PC-3 (cell line): ENCODE measurements at places on chromosomes 16 and 17.

DNA sequence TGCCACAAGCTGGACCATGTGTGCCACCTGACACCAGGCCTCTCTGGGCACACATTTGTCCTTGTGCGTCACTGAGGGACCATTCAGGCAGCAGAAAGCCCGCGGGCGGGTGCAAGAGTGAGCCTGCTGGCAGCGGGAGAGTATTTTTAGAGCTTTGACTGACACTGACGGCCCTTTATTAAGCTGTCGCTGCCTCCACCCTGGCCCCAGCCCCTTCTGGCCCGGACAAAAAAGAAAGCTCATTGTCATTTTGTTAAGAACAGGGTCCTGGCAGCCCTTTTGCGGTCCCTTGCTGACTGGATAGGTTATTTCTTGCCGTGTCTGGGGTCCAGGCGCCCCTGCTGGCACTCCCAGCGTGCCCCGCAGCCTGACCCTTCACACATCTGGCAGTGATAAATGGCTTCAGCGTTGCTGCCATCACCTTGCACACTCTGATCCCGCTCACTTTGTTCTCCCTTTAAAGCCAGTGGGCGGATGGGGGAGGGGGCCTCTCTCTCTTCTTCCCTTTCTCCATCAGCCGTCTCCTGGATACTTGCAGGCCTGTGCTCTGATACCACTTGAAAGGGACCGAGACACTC is 78.4 kb upstream of the NKD1 start:
- H3K27ac ChIP-seq, result no peak overlapping the region
- no peak overlapping the region for H3K4me3 ChIP-seq
- peaks cover 7% of the 10 kb centered on the region for H3K27me3 ChIP-seq
- DNase-seq, result no peak
- H3K4me1 ChIP-seq, result no peaks in the 10 kb centered on the region

- no peak for DNase-seq
- no peaks in the 10 kb centered on the region for H3K36me3 ChIP-seq
- no peaks in the 10 kb centered on the region for H3K4me1 ChIP-seq
Observed at GRCh38 chr17:33506889-33507650, 214.0 kb upstream of the ASIC2 start.

DNA sequence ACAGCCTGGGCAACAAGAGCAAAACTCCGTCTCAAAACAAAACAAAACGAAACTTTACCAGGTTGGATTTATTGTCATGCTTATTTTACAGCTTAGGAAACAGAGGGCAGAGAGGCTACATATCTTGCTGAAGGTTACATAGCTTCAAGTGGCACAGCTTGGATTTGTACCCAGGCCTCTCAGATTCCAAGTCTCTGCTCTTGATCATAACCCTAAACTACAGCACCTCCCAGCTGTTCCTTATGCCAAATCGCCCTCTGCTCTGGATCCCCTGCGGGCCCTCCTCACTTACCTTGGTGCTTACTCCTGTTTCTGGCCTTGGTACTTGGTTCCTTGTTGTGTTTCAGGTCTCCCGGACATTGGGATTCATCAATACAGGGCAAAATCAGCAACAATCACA is 11.7 kb upstream of the CUEDC1 start:
- no peaks in the 10 kb centered on the region for H3K36me3 ChIP-seq
- H3K4me1 ChIP-seq, result no peaks in the 10 kb centered on the region
- no peak for DNase-seq
- H3K4me3 ChIP-seq, result no peak overlapping the region

GRCh38 chr16:49855822-49856671 is at the start of gene ZNF423:
Gene ZNF423, minus strand, starts transcription at chr16:49856112. Its CDS starts 338 bp downstream, at chr16:49855774.
- peak within 1 kb of the TSS; percentile 63 for H3K4me3 ChIP-seq
- H3K4me1 ChIP-seq, result no peaks in the 10 kb centered on the region
- peaks cover 69% of the 10 kb centered on the region for H3K27me3 ChIP-seq
- DNase-seq, result no peak

DNA sequence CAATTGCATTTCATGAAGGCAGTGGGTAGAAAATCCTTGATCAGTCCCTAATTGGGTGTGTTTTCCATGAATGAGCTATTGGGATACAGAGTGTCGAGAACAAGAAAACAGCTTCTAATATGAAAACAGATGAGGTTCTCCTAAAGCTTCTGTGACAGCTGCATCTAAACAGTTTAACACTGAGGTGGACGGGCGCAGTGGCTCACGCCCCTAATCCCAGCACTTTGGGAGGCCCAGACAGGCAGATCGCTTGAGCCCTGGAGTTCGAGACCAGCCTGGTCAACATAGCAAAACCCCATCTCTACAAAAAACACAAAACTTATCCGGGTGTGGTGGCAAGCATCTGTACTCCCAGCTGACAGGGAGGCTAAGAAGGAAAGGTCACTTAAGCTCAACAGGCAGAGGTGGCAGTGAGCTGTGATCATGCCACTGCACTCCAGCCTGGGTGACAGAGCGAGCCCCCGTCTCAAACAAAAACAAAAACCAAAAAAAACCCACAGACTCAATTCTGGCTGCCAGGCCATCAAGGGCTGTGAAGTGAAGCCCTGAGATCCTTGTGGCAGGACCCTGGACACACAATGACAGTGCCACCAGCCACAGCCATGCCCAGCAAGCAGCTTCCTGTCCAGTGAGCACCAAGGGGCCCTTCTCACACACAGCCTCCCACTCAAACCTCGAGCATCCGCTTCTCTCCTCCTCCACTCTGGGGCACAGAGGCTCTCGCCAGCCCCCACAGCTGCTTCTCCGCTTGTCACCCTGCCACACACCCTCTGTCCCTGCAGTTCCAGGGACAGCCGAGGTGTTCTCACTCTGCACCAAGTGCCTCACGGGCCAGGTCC is 44.0 kb downstream of the ANKRD11 start:
- no peak overlapping the region for H3K27ac ChIP-seq
- peaks cover 31% of the 10 kb centered on the region for H3K4me1 ChIP-seq
- H3K4me3 ChIP-seq, result no peak overlapping the region
- DNase-seq, result no peak
- no peaks in the 10 kb centered on the region; the same call in 1 of the 2 replicates for H3K36me3 ChIP-seq
- H3K27me3 ChIP-seq, result no peaks in the 10 kb centered on the region

GRCh38 chr17:29190039-29190438 is 9.8 kb upstream of the MYO18A start:
- H3K4me1 ChIP-seq, result no peaks in the 10 kb centered on the region
- H3K4me3 ChIP-seq, result no peak overlapping the region
- no peak for DNase-seq
- H3K36me3 ChIP-seq, result no peaks in the 10 kb centered on the region

DNA sequence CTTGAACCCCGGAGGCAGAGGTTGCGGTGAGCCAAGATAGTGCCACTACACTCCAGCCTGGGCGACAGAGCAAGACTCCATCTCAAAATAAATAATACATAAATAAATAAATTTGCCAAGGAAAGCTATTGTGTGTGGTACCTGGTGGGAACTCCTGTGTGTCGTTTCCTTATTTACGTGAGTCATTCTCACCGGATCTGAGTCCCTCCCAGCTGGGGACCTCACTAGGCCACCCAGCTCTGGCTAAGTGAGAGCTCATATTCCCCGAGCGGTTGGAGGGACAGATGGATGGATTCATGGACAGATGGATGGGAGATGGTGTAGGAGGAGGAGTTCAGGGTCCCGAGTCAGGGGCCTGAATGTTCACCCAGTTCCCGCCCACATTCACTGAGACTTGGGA is 22.9 kb upstream of the C1QL1 start:
- no peak overlapping the region for H3K27ac ChIP-seq
- H3K36me3 ChIP-seq, result no peaks in the 10 kb centered on the region
- H3K27me3 ChIP-seq, result no peaks in the 10 kb centered on the region
- peak; percentile 65 for DNase-seq

DNA sequence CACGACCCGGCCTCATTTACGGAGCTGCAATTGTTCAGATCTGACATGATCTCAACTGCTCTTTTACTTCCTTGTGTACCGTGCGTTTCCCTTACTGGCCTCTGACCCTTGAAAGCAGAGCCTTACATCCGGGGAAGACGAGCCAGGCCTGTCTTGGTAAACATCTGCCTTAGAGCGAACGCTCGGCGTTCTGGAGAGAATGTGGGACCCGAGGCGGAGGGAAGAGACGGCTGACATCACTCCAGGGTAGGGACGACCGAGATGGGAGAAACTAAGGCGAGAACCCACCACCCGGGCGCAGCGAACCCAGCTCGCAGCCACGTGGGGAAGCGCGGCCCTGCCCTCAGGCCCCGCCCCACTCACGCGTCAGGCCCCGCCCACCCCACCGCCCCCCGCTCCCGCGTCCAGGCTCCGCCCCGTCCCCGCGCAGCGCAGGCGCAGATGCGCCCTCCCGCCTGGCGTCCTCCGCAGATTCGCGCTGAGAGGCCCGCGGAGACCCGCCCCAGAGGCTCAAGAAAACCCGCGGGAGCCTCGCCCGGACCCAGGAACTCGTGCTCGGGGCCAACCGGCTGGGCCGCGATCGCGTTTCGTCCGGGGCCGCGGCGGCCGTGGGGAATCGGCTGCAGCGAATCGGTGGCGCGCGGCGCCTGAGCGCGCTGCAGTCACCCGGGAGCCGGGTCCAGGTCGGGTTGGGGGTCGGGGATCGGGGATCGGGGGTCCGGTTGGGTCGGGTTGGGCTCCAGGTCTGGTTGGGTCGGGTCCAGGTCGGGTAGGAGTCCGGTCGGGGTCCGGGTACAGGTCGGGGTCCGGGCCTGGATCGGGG is at the start of gene TELO2:
TSS of gene TELO2 (plus strand) at position 438 of the 823 bp plus-strand sequence. CDS start 922 bp downstream, outside the sequence.
- no peaks in the 10 kb centered on the region for H3K27me3 ChIP-seq
- H3K4me1 ChIP-seq, result peaks cover 13% of the 10 kb centered on the region
- 0 out of 2 replicates have a peak, but pooled peaks cover 3% of the 10 kb centered on the region for H3K36me3 ChIP-seq
- DNase-seq, result peak; percentile 70
- peak within 1 kb of the TSS; percentile 83 for H3K4me3 ChIP-seq

DNA sequence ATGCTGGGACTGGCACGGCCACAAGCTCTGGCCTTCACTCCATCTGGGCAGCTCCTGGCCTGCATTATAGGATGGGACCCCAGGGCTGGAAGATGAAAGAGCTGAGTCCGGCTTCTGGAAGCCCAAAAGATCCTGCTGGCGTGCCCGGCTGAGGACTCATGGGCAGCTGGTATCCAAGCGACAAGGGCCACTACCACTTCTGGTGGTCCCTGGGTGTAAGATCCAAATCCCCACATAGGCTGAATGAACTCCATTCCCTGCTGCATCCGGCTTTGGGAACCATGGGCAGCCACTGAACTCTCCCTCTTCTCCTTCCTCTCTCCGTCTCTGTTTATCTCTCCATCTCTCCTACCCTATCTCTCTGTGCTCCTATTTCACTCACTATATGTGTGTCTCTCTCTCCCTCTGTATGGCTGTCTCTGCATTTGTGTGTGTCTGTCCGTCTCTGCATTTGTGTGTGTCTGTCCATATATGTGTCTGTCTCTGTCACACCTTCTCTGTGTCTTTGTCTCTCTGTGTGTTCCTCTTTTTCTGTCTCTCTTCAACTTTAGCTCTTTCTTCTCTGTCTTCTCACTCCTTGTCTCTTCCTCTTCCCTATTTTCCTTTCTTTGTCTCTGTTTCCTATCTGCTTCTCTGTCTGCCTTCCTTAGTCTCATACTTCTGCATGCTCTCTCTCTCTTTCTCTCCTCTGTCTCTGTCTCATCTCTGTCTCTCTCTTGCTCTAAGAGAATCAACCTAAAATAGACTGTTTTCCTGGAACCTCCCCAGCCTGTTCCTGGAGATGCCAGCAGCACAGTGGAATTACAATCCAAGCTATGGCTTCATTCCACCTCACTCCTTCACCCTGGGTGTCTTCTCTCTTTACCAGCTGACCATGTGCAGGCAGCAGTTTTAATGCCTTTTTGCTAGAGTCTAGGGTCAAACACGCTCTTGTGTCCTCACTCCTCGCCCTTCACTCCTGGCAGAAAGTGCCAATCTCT is 60.4 kb upstream of the IRX6 start:
- no peak overlapping the region for H3K4me3 ChIP-seq
- no peaks in the 10 kb centered on the region for H3K27me3 ChIP-seq
- no peaks in the 10 kb centered on the region for H3K4me1 ChIP-seq
- H3K27ac ChIP-seq, result no peak overlapping the region

DNA sequence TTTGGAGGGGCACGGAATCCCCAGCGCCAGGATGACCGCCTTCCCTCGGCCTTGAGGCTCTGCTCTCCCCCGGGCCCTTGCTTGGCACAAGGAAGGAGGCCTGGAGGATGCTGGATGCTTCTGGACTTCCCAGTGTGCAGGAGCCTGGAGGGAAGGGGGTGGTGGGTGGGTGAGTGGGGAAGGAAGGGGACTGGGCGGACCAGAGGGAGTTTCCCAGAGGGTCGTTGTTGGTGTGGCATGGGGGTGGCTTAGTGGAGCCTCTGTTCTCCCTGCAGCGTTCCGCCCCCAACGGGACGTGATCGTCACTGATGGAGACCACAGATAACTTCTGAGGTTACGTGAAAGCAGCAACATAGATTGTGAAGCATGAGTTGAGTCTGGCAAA is 140.0 kb downstream of the IRF8 start:
- peaks cover 49% of the 10 kb centered on the region for H3K27me3 ChIP-seq
- no peaks in the 10 kb centered on the region for H3K36me3 ChIP-seq
- DNase-seq, result no peak
- H3K4me1 ChIP-seq, result no peaks in the 10 kb centered on the region

DNA sequence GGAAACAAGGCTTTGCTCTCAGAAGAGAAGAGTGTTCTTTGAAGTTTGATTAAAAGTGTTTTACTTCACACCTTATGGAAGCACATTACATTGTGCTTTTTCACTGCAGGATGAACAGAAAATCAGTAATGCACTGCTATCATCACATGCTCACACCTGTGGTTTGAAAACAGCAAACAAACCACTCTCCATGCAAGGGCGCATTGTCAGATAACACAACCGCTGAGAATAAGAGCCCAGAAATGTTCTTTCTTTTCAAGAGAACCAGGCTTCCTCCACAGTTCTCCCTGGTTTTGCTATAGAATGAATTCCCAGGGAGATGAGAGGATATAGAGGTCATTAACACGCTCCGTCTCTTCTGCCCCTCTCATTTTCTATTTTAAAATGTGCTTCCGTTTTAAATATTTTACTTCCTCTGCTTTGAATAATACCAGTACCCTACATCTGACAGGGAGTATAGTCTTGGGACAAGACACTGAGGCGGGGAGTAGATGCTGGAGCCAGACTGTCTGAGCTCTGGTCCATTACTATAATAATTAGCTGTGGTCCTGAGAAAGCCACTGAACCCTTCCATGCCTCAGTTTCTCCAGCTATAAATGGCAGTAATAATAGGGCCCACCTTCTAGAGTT is 71.6 kb downstream of the CDK5R1 start:
- no peak overlapping the region for H3K27ac ChIP-seq
- no peaks in the 10 kb centered on the region for H3K4me1 ChIP-seq
- DNase-seq, result no peak
- H3K27me3 ChIP-seq, result no peaks in the 10 kb centered on the region
- H3K4me3 ChIP-seq, result no peak overlapping the region

DNA sequence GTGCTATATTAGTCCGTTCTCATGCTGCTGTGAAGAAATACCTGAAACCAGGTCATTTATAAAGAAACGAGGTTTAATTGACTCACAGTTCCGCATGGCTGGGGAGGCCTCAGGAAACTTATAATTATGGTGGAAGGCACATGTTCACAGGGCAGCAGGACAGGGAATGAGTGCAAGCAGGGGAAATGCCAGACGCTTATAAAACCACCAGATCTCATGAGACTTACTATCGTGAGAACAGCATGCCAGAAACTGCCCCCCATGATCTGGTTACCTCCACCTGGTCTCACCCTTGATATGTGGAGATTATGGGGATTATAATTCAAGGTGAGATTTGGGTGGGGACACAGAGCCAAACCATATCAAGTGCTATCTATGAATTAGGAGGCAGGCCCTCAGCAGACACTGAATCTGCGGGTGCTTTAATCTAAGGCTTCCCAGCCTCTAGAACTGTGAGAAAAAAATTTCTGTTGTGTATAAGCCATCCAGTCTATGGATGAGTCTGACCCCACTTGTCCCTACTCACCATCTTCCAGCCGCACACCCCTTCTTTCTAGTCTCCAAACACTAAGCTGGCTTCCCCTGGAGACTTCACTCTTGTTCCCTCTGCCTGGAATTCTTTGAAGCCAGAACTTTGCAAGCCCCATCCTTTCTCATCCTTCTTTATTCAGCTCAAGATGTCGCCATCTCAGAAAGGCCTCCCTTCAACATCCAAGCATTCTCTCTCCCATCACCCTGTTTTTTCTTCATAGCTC is 772 bp upstream of the NUP93 start:
- H3K4me3 ChIP-seq, result peak overlapping the region; percentile 97
- no peaks in the 10 kb centered on the region for H3K36me3 ChIP-seq
- peaks cover 22% of the 10 kb centered on the region for H3K4me1 ChIP-seq
- peak overlapping the region; percentile 32; the same call in 1 of the 2 replicates for H3K27ac ChIP-seq
